ENCODE measurements at places on chromosomes 7 and 10.

GRCh38 chr10:63642808-63643207 is 121.6 kb downstream of the REEP3 start:
- DNase-seq: no peak

- no peak for DNase-seq
These were observed 214.7 kb downstream of the EMX2 start for GRCh38 chr10:117757086-117757720.

DNA sequence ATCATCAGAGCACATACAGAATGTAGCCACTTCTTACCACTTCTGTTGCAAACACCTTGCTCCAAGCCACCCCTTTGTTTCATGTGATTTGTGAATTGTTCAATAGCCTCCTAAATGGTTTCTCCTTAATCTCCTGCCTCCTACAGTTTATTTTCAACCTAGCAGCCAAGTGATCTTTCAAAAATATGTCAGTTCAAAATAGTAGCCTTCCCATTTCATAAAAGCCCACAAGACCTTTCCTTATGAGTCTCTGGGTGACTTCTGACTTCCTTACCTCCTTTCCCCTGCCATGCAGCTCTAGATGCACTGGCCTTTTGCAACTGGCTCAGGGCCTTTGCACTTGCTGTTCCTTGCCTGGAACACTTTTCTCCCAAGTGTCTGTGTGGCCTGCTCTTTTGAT is 4.8 kb downstream of the MINDY4 start:
- DNase-seq: no peak

DNA sequence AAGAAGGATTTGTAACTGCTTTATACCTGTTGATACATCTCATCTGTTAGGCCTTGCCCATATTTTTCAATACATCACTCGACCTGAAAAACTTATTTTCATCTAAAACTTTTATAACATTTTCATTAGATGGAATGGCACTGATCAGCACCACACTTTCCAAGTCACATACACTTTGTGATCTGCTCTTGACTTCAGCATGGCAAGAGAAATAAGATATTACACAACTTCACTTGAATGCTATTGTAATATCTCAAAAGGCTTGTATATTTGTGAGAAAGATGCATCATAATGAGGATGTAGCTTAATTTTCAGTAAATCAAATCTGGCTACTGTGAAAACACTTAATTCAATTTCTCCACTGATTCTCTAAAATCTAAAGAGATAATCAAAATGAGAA is 126.2 kb downstream of the MICU1 start:
- no peak for DNase-seq

- no peak for DNase-seq
These were observed 2.6 kb upstream of the MGAM2 start for GRCh38 chr7:142108728-142109505.

GRCh38 chr7:107007007-107007891 is 37.3 kb upstream of the PRKAR2B start:
- no peak for DNase-seq

GRCh38 chr10:124185084-124185483 is 91.7 kb upstream of the CHST15 start:
- no peak for DNase-seq

GRCh38 chr10:95261926-95262325 is 28.9 kb downstream of the PDLIM1 start:
- no peak for DNase-seq

- DNase-seq: no peak
These were observed 35.7 kb downstream of the STAMBPL1 start for GRCh38 chr10:88915781-88916180.

DNA sequence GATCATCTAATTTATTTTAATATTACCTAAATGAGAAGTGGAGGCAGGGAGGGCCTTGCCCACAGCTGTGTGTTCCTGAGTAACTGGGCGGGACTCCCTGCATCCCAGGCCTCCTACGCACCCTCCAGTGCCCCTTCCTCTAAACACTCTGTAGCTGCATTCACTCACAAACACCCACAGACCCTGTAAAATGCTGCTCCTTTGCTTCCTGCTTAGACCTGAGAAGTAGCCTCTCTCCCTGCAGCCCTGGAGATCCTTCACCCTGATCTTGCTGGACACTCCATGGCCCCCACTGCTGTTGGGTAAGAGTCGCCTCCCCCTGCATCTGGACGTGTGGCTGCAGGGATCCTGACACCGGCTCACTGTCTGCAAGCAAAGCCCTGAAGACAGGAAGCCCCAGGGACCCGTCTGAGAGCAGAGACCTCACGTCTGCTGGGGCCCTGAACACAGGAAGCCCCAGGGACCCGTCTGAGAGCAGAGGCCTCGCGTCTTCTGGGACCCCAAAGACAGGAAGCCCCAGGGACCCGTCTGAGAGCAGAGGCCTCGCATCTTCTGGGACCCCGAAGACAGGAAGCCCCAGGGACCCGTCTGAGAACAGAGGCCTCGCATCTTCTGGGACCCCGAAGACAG is 589.8 kb downstream of the DNAJB6 start:
- no peak for DNase-seq

- DNase-seq: no peak
These were observed 136.5 kb downstream of the ADARB2 start for GRCh38 chr10:1600861-1601260.

- peak; percentile 54 for DNase-seq
These were observed 438.1 kb upstream of the GALNT17 start for GRCh38 chr7:70693686-70694433.

- DNase-seq: no peak
These were observed 923 bp downstream of the TNPO3 start for GRCh38 chr7:129053938-129054437.

- peak; percentile 93 for DNase-seq
These were observed at the start of gene BAMBI for GRCh38 chr10:28676968-28677887. Gene BAMBI, plus strand, starts transcription at chr10:28677521. Its CDS starts 377 bp downstream, at chr10:28677898.

DNA sequence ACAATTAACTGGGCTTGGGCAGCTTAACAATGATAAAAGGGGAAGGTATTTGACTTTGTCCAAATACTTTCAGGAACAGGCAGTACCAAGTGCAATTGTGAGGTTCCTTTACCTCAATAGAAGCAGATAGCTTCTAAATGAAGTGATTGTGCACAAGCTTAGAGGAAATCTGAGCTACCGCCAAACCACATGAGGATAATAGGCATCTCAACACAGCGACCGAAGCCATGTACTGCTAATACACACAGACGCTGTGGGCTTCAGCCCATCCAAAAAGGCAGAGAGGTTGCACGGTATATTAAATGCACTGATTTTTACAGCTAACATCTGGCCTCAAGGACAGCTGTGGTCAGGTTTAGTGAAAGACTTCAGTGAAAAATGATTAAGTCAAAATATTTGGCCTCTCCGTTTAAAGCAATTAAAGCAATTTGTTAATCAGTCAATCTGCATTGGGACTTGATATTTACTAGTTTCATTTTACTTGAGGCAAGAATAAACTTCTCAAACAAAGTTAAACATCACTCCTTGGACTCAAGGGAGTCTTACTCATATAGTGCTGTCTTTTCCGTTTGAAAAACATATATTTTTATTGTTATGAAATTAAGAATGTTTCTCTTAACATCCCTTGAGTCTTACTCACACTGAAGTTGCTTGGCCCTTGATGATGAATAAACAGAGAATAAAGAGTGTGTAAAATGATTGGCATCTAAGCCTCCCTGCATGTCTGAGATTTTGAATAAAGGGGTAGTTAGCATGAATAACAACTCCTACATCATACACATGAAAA is 306.3 kb downstream of the C7orf25 start:
- no peak for DNase-seq

GRCh38 chr7:149715476-149715875 is 57.9 kb downstream of the ZNF467 start:
- no peak for DNase-seq

DNA sequence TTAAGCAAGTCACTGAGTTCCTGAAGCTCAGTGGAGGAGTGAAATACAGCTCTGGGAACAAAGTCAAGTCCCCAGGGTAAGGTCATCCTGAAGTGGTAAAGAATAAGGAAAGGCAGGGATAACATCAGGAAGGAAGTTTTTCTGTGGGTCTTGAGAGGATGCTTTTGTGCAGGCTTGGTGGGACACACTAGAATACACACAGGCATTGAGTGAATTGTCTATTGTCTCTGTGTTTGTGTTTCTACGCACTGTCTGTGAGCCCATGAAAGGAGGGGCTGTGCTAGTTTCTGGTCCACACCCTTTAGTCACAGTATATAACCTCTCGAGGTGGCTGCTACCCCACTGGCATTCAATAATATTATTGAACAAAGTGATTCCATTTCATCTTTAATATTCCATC is 95.8 kb upstream of the ABCB5 start:
- DNase-seq: no peak

- DNase-seq: no peak
These were observed 170.3 kb upstream of the PODXL start for GRCh38 chr7:131726686-131727085.

GRCh38 chr10:64376167-64376566 is 855.0 kb downstream of the REEP3 start:
- DNase-seq: no peak

- no peak for DNase-seq
These were observed 730.8 kb downstream of the PHTF2 start for GRCh38 chr7:78529392-78529791.

GRCh38 chr10:70367195-70367796 is 15.1 kb downstream of the LRRC20 start:
- no peak for DNase-seq

DNA sequence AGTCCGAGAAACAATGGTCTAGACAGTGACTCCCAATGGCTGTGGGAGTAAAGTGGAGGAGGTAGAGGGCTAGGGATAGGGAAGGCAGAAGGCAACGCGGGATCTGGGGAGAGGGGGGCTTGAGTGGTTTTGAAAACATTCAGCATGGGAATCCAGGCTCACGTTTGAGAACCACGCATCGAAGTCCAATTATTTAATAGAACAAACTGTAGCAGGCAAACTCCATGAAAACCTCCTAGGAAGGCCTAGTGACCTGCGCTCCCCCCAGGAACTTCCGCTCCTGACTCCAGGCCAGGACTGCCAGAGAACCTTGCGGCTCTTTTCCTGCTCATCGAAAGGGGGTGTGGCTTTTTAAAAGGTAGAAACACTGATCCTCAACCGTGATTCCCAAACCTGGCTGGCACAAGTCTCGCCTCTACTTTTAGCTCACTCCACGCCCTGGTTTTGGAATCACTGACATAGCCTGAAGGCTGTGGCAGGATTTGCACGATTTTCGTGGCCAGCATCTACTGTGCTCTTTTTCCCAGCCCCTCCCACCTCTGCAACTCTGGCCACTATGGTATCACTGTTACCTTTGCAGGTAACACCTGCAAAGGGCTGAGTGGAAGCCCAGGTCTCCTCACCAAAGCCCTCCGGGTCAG is 43.4 kb downstream of the MYOF start:
- no peak for DNase-seq

GRCh38 chr10:28425422-28425821 is 107.5 kb upstream of the WAC start:
- no peak for DNase-seq

- no peak for DNase-seq
These were observed 70.1 kb downstream of the CHCHD3 start for GRCh38 chr7:133011746-133012145.

GRCh38 chr10:30509508-30509907 is 75.5 kb downstream of the MAP3K8 start:
- no peak for DNase-seq

GRCh38 chr10:98351831-98352402 is 63.1 kb downstream of the PYROXD2 start:
- DNase-seq: no peak

GRCh38 chr7:44748045-44748947 is at the start of gene ZMIZ2:
Gene ZMIZ2, plus strand, starts transcription at chr7:44748847. Its CDS starts 7,403 bp downstream, at chr7:44756250.
- DNase-seq: peak; percentile 96

- DNase-seq: no peak
These were observed 650.4 kb upstream of the CELF2 start for GRCh38 chr10:10367264-10367663.

GRCh38 chr7:142833174-142834048 is 21.5 kb upstream of the EPHB6 start:
- no peak for DNase-seq

- peak; percentile 60 for DNase-seq
These were observed at the start of gene DGKI for GRCh38 chr7:137846827-137847567. Gene DGKI, minus strand, starts transcription at chr7:137846974.

DNA sequence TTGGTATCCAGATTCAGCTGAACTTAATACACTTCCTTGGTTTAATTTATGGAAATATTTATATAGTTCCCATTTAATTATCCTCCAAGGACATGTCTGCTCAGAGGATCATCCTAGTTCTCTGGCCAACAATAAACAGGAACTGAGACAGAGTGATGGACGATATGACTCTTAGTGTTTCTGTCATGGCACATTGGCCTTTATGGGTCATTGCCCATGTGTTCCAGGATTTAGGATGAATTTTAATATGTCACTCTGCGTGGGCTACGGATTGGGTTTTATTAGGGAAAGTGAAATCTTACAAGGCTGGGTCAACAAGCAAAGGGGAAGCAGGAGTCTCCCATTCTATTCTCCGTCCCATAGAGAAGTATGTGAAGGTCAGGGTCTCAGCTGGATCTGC is 18.8 kb upstream of the TNPO3 start:
- DNase-seq: no peak

- no peak for DNase-seq
These were observed 302.4 kb upstream of the NFE2L3 start for GRCh38 chr7:25849500-25850184.

- DNase-seq: peak; percentile 88
These were observed 12.3 kb upstream of the SNX10 start for GRCh38 chr7:26279405-26279804.

DNA sequence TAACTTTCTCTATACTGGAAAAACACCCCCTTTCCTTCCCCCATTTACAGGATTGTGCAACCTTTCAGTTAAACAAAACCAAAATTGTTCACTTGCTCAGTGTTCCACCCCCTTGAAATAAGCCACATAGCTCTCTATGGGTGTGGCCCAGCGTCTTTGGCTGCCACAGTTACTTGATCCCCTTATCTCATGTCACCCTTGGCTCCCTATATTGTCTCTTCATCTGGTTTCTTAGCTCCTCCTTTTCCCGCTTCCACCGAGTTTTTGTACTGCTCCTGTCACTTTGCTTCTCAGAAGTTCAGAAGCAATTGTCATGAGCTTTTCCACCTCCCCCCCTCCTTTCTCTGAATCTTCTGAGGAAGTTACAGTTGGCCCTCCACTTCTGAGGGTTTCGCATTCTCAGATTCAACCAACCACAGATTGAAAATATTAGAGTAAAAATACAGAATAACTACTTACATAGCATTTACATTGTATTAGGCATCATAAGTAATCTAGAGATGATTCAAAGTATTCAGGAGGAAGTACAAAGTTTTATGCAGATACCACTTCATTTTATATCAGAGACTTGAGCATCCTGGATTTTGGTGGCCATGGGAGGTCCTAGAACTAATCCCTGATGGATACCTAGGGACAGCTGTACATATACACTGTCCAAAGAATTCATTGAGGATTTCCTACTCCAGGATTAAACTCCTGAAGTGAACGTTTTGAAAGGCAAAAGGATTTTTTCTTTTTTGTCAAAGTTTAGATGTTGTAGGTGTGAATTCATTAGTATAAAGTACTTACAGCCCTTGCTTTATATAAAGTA is 60.4 kb downstream of the ADD3 start:
- DNase-seq: peak; percentile 86

DNA sequence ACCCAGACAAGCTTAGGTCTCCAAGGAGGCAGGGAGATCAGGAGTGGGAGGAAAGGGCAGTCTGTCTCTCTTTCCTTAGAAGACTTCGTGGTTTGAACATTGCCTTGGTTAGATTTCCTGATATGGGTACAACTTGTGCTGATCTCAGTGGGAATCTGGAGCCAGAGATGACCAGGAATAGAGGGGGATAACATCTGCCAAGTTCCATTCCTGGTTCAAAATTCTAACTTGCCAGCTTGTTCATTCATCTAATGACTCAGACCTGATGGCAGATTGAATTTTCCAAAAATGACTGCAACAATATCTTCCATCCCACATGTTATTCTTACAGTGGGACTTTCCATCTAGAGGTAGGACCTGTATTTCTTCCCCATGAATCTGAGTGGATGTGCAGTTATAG is 394.3 kb upstream of the PODXL start:
- DNase-seq: no peak

GRCh38 chr10:131722121-131722520 is 178.7 kb upstream of the PPP2R2D start:
- DNase-seq: no peak

All from activated CD4-positive, alpha-beta T cell treated with anti-CD3 and anti-CD28 coated beads, Interleukin-2, Interleukin-6, amounts not matched to agents 100 ng/mL and 50 ng/mL, durations not matched to agents 16 hours and 8 hours (primary cell).